Posterior cingulate gyrus (tissue), 11 donors: ENCODE measurements at places on chromosomes 11 and 22.

DNA sequence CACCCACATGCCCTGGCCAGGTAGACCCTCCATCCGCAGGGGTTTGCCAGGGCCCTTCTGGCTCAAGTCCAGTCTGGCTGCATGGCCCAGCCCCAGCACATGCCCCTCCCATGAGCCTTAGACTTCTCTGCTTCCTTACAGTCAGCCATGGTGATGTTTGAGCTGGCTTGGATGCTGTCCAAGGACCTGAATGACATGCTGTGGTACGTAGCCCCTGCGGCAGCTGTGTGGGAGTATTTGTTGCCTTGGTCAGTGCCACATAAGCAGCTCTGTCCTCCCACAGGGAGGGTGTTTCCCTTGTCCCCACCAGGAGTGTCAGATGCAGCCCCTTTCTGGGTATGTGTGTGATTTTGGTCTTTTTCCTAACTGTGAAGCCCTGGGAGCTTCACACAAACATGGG lies 17.5 kb downstream of the CDC45 start:
- DNase-seq = no peak

DNA sequence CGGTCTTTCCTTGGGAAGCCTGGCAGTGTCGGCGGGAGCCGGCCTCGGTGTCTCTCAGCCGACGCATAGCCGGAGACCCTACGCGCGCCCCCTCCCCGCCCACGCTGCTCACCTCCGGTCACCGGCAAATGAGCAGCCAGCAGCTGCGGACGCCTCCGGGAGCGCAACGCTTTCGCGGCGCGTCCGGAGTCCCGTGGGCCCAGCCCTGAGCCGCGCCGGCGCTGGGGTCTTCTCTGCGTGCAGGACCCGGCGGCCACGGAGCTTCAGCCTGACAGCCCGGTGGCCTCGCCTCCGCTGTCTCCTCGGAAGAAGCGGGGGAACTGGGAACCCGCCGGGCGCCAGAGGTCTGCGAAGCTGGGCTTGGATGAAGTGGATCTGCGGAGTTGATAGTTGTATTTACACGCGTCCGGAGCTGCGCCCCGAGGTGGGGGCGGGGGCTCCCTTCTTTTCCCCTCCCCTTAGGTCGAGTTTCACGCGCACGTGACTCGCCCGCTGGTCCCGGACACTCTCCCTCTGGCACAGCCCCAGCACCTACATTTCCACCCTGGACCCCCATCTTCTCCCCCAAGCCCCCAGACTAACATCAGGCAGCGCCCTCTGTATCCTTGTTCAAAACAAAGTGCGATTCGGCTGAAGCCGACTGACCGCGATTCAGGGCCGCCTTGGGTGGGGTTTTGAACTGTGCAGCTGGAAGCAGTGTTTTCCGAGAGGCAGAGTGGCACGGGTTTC lies at the start of gene SLC43A1:
TSS of gene SLC43A1 (minus strand) at position 371 of the 729 bp plus-strand sequence. CDS start 1,591 bp downstream, outside the sequence.
- DNase-seq = peak; percentile 84

DNA sequence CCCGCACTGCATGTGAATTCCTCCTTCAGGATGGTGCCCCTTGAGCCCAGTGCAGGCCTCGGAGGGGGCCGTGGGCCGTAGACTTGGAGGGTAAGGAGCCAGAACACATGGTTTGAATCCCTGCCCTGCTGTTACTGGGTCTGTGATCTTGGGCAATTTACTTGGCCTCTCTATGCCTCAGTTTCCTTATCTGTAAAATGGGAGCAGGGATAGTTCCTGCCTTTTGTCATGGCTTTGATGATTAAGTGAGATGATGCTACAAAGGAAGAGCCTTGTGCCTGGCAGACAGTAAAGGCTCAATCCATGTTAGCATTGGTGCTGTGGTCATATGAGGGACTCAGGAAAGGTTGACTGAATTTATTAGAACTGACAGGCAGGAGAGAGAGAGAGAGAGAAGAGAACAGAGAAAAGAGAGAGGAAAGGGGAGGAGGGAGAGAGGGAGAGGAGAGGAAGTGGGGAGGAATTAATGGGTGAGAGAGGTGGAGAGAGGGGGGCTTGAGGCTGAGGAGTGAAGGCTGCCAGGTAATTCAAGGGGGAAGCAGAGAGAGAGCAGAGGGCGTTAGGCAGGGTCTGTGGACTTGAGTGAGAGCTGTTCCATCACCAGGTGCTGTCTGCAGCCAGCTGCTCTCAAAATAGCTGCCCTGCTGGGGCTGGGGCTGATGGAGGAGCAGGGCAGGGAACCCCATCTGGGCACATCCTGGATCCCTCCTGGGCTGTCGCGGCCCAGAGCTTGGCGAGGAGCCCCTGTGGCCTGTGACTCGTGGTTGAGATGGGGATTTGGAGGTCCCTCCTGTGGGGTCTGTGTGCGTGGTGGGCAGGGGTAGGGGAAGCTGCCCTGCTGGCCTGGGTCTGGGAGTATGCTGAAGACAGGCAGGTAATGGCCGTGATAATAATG lies 44.1 kb downstream of the MCM5 start:
- no peak for DNase-seq

- DNase-seq = no peak
Measured at GRCh38 chr11:9210224-9210921, 54.8 kb downstream of the DENND5A start.

- no peak for DNase-seq
Measured at GRCh38 chr11:88131764-88132470, 43.3 kb downstream of the RAB38 start.

DNA sequence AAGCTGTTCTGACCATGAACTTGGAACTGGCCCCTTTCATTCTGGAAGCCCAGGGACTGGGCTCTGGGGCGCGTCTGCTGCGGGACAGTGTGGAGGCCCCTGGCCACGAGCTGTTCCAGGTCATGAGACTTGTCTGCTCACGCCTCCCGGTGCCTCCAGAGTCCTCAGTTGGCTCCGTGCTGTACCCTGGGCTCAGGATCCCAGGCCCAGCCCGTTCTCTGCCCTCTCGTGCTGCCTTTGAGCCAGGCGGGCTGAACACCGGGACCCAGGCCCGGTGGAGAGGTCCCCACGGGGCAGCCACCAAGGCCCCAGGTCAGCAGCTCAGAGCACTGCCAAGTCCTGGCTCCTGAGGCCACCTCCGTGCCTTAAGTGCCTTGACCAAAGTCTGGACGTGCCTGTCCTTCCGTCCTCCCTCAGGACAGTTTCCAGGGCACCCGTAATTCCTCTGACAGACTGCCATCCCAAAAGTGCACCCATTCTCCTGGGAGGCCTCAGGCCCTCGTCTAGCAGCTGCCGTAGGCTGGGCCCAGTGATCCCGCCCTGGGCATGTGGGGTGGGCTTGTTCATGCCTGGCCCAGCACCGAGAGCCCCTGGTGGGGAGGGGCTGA lies 36.3 kb upstream of the PPARA start:
- DNase-seq = no peak

DNA sequence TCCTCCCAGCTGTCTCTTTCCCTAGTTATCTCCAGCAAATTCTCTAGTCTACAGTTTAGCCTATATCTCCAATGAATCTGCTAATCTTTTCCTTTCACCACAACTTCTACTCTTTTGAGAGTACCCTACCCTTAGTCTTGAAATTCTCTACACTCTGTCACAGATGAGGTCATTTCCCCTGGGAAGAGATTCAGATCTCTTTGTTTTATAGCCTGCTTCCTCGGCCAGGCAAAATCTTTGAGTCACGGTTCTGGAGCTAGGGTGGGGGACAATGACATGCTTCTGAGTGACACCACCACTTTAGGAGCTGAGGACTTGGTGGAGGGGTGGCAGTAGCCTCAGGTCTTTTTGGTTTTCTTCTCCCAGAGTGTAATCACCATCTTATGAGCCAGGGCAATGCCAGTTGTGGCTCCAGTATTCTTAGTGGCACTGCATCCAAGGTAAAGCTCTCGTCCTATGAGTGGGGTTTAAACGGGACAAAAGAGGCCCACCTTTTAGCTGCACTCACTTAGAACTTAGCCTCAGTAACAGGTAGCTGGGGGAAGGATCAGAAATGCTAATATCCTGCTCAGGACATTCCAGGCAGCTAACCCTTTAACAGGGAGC lies 98.5 kb upstream of the RRM1 start:
- DNase-seq = no peak

DNA sequence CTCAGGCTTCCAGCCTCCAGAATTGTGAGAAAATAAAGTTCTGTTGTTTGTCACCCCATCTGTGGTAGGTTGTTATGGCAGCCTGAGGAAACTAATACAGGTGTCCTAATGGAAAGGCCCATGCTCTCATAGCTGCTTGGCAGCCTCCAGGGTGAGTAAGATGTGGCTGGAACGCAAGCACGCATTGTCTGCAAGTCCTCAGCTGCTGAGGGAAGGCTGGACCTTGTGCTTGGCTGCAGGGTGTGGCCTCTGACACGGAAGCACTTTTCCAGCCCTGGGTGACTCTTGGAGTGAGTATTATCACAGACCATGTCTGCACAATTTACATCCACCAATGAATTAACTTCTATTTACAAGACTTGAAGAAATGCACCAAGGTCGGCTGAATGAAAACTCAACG lies 44.4 kb upstream of the BARX2 start:
- no peak for DNase-seq

- no peak for DNase-seq
Measured at GRCh38 chr11:14622223-14622954, 21.2 kb upstream of the PDE3B start.

GRCh38 chr11:44817207-44817949 lies 90.6 kb downstream of the TSPAN18 start:
- no peak for DNase-seq

GRCh38 chr11:93887111-93887510 lies 36.7 kb upstream of the VSTM5 start:
- DNase-seq = no peak

DNA sequence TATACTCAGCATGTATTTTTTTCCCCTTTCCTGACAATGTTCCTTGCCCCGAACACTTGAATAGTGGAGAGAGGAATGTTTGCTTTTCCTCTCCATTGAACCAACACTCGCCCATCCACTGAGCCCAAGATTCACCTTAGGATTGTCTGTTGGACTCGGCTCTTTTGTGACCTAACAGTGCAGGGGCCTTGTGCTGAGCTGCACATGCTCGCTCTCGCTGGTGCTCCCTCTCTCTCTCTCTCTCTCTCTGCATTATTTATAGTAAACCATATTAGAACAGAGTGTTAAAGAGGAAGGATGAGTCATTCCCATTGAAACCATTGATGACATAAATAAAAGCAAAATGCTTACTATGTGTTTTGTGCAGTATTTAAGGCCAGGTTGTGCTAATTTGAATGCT lies 20.7 kb downstream of the ZBTB16 start:
- DNase-seq = no peak

GRCh38 chr11:73028611-73029010 lies 113.5 kb downstream of the FCHSD2 start:
- DNase-seq = no peak

GRCh38 chr11:91686700-91687099 lies 537.9 kb upstream of the FAT3 start:
- no peak for DNase-seq

DNA sequence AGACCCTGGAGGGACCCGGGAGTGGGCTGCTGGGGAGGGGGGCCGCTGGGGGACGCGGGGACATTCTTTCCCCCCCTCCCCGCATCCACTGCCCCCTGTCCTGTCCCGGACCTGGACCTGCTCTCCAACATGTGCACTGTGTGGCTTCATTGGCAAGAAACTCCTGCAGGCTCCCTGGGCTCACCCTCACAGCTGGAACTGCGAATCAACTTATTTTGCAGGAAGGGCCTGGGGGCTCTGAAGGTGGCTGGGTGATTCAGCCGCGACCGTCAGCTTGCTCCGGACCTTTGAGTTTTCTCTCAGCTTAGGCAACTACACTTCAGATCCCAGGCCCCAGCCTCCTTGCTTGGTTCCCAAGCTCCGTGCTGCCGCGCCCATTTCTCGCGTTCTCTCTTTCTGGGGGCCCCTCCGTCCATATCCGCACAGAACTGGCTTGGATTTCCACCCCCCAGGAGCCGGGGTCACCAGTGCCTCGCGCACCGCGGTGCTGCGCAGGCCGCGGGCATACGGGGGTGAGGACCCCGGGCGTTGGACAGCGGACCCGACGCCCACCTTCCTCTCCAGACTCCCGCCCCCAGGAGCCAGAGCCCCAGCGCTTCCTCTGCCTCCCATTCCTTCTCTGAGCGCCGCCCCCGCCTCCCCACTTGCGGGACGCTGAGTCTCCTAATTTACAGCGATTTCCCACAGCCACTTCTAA lies 471 bp upstream of the AHNAK start:
- no peak for DNase-seq

GRCh38 chr22:39699631-39700360 lies 129.2 kb downstream of the CACNA1I start:
- DNase-seq = peak; percentile 53

- DNase-seq = no peak
Measured at GRCh38 chr11:120224361-120224760, 13.5 kb downstream of the OAF start.

GRCh38 chr11:32081901-32082300 lies 9.0 kb upstream of the RCN1 start:
- no peak for DNase-seq

- no peak for DNase-seq
Measured at GRCh38 chr11:64391839-64392238, 32.9 kb downstream of the RPS6KA4 start.

DNA sequence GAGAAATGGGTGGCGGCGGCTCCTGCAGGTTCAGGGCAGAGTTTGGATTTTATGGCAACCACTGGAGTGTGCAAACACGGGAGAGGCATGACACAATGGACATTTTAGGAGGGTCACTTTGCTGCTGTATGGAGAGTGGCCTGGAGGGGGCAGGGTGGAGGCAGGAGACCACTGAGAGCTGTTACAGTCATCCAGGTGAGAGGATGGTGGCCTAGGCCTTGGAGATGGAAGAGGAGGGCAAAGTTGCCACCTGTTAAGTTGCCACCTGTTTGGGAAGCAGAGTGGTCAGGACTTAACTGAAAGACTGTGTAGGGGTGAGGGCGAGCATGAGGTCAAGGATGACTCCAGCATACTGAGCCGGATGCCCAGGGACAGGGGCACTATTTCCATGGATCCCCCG lies 2.3 kb upstream of the RAD9A start:
- DNase-seq = no peak

DNA sequence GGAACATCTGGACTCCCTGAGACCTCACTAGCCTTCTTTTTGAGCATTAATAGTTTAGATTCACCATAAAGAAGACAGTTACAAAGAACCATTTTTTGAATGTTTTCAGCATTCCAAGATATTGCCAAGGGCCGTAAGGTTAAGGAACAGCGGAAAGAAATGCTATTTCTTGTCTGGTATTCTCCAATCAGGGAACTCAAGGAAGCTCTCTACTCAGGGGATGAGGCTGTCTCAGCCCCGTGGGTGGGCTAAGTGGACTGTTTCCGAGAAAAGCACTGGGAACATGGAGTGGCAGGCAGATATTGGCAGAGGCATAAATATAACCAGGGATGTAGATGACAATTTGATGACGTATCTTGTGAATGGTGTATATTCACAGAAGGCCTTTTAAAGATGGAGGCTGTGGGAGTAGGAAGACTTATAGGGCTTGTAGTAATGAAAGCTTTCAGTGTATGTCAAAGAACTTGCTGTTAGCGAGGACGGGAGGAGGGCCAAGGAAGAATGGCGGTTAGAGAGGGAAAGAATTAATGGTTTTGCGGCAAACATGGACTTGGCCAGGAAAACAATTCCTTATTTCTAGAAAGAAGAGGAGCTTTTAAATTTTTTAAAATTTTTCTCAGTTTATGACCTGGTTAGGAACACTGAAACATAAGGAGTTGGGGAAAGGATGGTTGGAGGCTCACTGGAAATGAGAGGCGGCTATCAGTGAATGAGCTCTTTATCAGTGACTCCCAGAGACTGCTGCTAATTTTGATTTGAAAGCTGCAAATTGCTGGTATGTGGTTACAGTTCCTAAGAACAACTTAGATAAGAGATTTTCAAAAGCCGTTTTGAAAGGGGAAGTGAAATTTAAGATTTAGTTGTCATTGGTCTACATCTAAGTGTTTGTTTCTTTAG lies 64.6 kb downstream of the ST3GAL4 start:
- no peak for DNase-seq

GRCh38 chr11:16831316-16832192 lies 93.1 kb downstream of the C11orf58 start:
- no peak for DNase-seq

- no peak for DNase-seq
Measured at GRCh38 chr11:57407941-57408475, 17.6 kb upstream of the PRG2 start.
